IPS DF 19.7 (cell line): ENCODE measurements at places on chromosomes 5 and 9.

- DNase-seq = peak; percentile 33
These were observed 532 bp downstream of the DNAJC21 start for GRCh38 chr5:34929720-34930461.

DNA sequence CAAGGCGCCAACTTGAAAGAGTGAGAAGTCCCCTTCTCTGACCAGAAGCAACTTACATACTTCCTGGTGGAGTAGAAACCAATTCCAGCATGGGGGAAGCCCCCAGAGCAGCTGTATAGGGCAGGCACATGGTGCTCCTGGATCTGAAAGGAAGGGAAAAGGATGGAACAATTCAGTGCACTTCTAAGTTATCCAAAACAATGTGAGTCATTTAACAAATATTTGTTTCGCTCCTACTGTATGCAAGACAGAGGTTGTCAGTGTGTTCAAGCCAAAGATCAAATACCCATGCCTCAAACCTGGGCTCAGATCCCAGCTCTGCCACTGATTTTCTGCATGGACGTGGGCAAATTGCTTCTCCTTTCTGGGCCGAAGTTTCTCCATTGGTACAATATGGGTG lies 67.1 kb downstream of the LHX2 start:
- DNase-seq = no peak

DNA sequence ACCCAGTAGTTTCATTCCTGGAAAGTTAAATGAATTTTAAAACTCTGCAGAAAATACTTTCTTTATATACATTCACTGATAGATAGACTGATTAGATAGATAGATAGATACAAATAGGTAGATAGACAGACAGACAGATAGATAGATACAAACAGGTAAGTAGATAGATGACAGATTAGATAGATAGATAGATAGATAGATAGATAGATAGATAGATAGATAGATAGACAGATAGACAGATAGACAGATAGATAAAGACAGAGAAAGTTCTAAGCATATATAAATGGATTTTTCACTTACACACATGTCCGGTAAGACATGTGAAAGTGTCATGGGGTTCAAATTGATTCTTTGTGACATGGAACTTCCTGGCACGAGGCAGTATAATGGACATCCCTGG lies 349.7 kb downstream of the CDK5RAP2 start:
- no peak for DNase-seq

DNA sequence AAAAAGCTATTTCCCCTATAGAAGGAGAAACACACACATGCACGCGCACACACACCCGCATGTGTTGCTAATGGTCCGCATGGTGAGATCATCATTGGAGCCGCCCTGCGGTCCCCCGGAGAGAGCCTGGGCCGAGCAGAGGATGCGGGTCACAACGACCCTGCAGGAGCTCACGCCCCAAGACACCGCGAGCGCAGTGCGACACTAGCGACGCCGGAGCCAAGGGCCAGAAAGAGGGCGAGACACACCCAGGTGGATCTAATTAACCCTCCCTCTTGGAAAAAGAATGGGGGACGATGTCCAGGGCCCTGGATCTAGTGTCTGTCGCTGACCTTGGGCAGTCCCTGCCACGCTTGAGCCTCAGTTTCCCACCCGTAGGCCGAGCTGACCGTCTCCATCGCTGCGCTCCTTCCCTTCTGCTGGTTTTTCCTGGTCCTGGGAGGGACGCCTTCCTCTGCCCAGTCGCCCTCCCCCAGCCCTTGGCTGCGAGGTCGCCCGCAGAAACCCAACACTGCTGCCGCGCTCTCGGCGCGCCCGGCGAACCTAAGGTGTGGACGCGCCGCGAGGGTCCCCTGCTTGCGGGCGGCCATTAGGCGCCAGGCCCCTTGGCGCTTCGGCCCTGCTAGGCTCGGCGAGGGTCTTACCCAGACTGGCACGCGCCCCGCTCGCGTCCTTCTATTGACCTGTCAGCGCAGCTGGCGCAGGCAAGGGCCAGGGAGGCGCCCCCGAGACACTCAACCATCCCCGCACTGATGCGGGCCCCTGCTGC lies 47.5 kb upstream of the RNF20 start:
- no peak for DNase-seq

DNA sequence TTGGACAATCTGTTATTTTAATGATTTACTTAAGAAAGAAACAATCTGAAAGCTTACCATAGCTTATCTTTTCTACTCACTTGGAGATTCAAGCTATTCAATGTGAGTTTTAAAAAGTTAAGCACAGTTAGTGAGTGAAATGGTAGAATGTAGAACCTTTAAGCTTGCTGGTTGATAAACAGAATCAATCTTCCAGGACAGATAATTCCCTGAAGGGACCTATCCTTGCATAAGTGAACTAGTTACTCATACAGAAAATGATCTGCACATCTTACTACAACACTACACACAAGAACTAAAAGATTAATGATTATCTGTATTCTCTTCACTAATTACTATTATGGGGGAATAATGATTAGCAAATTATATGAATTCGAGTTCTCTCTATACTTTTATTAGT lies 165.6 kb downstream of the PALM2AKAP2 start:
- DNase-seq = no peak

- DNase-seq = no peak
These were observed 134.2 kb upstream of the EDIL3 start for GRCh38 chr5:84518862-84519261.

DNA sequence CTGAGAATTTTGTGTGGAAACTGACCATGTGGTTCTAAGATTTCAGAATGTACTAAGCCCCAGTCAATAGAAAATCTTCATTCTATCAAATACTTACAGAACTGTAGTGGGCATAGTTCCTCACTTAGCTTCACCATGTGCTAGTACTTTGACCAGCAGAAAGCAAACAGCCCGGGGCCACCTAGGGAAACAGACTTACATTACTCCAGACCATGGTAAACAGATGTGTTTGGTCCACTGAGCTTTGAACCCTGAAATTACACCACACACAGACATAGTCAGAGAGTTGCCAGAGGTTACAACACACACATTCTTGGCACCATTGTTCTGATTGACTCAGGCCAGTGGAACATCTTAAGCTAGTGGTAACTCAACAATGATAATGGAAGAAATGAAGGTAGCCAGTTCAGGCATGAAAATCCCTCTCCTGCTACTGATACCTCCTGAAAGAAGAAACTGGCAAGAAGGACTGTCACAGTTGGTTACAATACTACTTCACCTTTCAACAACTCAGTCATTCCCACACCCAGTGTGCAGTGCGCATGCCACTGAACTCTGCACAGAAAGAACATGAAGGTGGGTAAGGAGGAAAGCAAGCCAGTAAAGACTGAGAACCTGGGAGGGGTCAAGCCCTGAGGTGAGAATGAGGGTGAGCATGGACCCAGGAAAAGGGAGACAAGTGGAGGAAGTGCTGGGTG lies 18.7 kb upstream of the LECT2 start:
- DNase-seq = no peak

DNA sequence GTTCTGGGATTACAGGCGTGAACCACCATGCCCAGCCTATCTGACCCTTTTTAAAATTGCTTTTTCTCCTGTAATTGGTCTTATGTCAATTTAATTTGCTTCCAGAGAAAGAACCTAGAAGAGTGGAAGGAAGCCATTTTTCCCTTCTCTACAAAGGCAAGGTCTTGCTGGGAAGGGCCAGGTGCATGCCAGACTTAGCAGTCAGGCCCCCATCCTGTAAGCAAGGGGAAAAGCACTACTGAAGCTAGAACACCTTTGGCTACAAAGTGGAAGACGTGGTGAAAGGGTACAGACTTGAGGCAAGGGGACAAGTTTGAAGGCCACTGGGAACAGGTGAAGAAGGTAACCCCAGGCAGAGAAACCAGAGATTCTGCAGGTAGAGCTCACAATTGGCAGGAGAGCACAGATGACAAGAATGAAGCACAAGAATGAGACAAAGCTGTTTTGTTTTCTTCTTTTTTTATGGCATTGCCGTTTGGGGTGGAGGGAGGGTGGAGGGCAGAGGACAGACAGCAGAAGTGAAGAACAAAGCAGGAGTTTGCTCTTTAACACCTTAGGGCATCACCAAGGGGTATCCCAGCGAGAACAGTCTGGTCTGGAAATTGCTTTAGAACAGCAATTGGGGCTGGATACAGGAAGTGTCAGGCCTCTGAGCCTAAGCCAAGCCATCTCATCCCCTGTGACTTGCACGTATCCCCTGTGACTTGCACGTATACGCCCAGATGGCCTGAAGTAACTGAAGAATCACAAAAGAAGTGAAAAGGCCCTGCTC lies 72.9 kb downstream of the SERINC5 start:
- peak; percentile 70 for DNase-seq

GRCh38 chr9:130539420-130540223 lies 39.8 kb upstream of the FUBP3 start:
- no peak for DNase-seq

DNA sequence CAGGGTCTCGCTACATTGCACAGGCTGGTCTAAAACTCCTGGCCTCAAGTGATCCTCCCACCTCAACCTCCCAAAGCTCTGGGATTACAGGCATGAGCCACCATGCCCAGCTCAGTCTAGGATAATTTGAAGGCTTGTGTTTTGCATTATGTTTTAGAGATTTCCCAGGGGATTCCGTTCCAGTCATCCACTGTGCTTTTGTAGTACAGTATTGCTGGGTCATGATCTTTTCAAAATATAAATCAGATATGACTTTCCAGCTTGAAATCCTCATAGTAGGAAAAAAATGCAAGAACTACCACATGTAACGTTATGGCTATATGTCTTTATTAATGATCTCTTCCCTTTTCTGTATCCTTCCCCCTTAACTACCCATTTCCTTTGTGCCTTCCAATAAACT lies 338.1 kb downstream of the PRELID2 start:
- DNase-seq = no peak

DNA sequence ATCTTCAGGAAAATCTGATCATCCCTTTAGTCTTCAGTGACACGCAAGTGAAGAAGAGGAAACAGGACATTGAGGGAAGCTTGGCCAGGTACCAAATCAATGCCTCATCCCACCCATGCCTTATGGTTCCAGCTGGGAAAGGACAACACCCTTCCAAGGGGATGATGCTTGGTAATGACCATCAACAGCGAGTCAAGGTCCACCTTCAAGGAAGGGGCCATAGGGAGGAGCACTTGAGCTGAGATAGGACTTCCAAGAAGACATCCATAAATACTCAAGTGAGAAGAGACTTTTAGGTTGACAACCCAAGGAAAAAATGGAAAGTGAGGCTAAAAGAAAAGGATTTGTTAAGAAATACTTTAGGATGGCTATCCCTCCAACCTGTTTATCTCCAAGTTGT lies 27.1 kb upstream of the GAS1 start:
- no peak for DNase-seq
